ENCODE measurements at places on chromosomes 1 and 21. TPM values are rescaled to one million over a fixed set of nuclear protein-coding genes. Genes with fewer than 3 reads are reported as not detected.

IVL gene
- total RNA-seq = not detected

ADSS2 gene
- total RNA-seq = 65.4 TPM

C1orf210 gene
- not detected for total RNA-seq

RGS1 gene
- 9.9 TPM for total RNA-seq

NR5A2 gene
- not detected for total RNA-seq

ADAM30 gene
- total RNA-seq = not detected

ATP1A4 gene
- total RNA-seq = not detected

WNT3A gene
- not detected for total RNA-seq

CRYBG2 gene
- total RNA-seq = 5.7 TPM

OR2M3 gene
- total RNA-seq = not detected

MFAP2 gene
- not detected for total RNA-seq

FAM163A gene
- total RNA-seq = 0.11 TPM

FAM72B gene
- not detected for total RNA-seq

KCND3 gene
- not detected for total RNA-seq

OR14K1 gene
- total RNA-seq = not detected

PLA2G2F gene
- total RNA-seq = not detected

GCSAML gene
- not detected for total RNA-seq

GPR61 gene
- not detected for total RNA-seq

HES2 gene
- total RNA-seq = not detected

CD52 gene
- total RNA-seq = 1,302 TPM

E2F2 gene
- total RNA-seq = 1.1 TPM

MX2 gene
- 98.7 TPM for total RNA-seq

CFHR2 gene
- not detected for total RNA-seq

PCAT6 gene
- total RNA-seq = not detected

RIPPLY3 gene
- not detected for total RNA-seq

LDLRAD2 gene
- total RNA-seq = not detected

PAFAH2 gene
- 18.3 TPM for total RNA-seq

KIF21B gene
- total RNA-seq = 90.3 TPM

NADK gene
- 48.9 TPM for total RNA-seq

CFH gene
- 11.9 TPM for total RNA-seq

All from CD4-positive, alpha-beta memory T cell (primary cell).